SW 1271 (cell line): ENCODE measurements at places on chromosomes 11 and 22.
A peak's percentile ranks its signal among the peaks of the same experiment; 100 is the strongest.

DNA sequence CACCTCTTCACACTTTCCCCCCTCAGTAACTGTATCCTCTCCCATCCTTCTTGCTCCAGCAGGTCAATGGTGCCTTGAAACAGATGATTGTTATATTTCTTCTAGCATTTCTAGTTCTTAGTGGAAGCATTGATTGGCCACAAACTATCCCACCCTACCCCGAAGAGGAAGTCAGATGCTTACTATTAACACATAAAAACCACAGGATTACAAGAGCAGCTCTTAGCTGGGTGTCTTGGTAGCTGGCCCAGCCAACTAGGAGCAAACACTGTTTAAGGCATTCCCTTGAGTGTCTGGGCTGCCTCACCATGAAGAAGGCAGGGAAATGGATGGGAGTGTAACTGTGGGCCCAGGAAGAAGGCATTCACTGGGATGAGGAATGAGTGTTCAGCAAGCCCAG, 176.6 kb downstream of the GRIK4 start:
- DNase-seq, result no peak

DNA sequence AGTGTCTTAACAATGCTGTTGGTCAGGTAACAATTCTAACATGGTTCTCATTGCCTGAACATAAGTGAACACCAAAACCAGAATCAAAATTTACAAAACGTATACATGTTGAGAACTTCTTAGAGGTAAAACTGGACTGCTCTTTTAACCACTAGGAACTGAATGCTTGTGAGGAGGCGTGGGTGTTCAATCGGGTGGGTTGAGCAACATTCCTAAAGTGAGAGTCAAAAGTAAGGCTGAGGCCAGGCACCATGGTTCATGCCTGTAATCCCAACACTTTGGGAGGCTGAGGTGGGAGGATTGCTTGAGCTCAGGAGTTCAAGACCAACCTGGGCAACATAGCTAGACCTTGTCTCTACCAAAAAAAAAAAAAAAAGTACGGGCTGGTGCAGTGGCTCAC, 11.5 kb downstream of the PPME1 start:
- DNase-seq, result no peak

DNA sequence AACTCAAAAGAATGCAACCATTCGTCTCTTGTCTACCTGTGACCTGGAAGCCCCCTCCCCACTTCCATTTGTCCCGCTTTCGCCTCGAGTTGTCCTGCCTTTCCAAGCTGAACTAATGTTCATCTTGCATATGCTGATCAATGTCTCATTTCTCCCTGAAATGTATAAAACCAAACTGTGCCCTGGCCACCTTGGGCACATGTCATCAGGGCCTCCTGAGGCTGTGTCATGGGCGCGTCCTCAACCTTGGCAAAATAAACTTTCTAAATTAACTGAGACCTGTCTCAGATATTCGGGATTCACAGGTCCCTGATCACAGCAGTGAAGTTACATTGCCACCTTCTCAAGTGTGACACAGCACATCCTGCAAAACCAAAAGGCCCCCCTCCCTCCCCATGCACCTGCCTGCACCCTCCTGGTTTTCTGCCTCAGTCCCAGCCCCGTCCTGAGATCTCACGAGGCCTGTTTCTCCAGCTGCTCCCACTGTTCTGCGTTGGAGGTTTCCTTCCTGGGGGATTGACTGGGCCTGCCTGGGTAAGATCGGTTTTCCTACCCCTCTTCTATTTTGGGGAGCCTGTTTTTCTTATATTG, 1328.7 kb downstream of the TBC1D22A start:
- no peak for DNase-seq

- DNase-seq, result no peak
Measured at GRCh38 chr11:4026389-4026788, 68.2 kb upstream of the RRM1 start.

DNA sequence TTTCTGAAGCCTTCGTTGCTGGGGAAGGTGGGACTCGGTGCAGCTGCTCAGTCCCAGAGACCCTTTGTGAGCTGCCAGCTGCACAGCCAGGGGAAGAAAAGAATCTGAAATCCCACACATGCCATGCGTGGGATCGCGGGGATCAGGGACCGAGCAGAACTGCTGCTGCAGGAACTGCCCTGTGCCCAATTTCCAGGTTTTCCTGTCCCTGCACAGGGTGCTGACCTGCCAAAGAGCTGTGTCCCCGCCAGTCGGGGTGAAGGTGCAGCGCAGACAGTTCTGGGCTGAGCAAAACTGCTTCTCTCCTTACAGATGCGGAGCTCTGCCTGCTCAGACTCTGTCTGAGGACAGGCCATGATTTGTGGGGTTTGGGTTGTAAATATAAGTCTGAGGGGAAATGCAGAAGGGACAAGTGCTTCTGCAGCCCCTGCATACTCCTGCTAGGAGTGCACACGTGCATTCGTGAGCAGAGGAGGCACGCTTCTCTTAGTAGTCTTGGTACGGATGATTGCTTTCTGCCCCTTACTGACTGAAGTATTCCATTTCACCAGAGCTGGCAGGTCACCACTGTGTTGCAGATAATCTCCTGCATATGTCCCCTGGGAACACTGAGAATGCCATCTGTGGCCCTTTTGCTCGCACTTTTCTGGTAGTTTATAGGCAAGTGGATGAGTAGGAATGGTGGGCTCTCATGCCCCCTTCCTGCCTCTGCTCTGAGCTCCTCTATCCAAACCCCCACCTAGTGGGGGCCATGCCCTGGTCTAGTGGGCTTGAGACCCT, 141.4 kb downstream of the PARVA start:
- no peak for DNase-seq

- DNase-seq, result no peak
Measured at GRCh38 chr11:69511358-69512055, 30.0 kb downstream of the LINC01488 start.

DNA sequence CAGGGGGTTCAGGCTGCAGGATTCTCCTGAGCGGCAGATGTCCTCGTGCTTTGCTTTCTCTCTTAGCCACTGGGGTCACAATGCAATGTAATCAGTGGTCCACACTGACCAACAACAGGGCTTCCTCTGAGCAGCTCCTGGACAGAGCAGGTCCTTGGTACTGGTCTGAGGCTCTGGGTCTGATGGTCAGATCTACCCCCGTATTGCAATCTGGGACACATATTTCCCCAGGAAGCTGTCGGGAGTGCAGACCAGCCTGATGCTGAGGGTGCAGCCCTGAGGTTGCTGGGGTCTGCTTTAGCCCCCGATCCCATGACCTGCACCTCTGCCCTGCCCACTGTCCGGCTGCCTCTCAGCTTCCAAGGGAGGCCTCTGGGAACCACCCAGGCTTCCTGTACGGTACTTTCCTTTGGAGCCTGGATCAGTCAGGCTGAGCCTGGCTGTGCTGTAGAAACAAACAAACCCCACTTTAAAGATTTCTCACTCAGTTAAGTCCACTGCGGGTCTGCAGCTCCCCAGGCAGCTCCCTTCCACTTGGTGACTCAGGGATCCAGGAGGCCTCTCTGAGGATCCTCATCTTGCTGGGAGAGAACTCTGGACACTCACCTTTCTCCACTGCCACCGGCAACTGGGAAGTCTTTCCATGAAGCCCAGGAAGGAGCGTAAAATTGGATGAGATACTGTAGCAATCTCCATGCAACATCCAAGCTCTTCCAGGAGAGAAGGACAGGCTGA, 1046.6 kb downstream of the TBC1D22A start:
- no peak for DNase-seq

- no peak for DNase-seq
Measured at GRCh38 chr11:8320076-8320475, 56.4 kb upstream of the LMO1 start.

DNA sequence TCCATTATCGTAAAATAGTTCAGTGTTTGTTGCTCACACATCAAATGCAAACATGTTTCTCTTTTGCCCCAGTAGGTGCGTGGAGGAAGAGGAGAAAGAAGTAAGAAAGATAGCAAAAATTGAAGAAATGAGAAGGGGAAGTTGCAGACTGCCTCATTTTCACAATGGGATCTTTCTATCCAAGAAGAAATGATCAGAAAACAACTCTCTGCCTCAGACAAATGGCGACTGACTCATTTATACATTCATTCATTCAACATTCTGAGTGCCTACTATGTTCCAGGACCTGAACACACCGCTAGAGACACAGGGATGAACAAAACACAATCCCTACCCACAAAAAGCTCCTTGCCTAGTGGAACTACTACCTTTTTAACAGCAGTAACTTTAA, 367 bp downstream of the HPS5 start:
- no peak for DNase-seq

- no peak for DNase-seq
Measured at GRCh38 chr11:66437979-66438503, 607 bp downstream of the MRPL11 start.

- no peak for DNase-seq
Measured at GRCh38 chr11:76854709-76855108, 6.0 kb upstream of the ACER3 start.

DNA sequence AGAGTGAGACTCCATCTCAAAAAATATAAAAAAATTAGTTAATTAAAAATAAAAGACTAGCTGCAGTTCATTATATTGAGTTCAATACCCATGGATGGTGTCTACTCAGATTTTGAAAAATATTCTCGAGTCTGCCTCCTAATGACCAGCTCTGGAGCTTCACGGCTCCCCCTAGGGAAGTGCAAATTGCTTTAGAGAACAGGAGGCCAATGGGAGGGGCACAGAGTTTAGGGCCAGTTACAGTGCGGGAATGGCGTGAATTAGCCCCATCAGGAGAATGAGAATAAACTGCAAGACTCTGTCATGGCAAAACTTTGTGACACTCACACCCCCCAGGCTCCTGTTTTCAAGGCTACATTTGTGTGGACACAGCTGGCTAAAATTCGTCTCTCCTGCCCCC, 4.6 kb downstream of the FGF4 start:
- DNase-seq, result no peak

- DNase-seq, result no peak
Measured at GRCh38 chr22:36687516-36687915, 16.0 kb downstream of the CACNG2 start.

- DNase-seq, result no peak
Measured at GRCh38 chr11:44997566-44997965, 46.9 kb upstream of the TP53I11 start.

DNA sequence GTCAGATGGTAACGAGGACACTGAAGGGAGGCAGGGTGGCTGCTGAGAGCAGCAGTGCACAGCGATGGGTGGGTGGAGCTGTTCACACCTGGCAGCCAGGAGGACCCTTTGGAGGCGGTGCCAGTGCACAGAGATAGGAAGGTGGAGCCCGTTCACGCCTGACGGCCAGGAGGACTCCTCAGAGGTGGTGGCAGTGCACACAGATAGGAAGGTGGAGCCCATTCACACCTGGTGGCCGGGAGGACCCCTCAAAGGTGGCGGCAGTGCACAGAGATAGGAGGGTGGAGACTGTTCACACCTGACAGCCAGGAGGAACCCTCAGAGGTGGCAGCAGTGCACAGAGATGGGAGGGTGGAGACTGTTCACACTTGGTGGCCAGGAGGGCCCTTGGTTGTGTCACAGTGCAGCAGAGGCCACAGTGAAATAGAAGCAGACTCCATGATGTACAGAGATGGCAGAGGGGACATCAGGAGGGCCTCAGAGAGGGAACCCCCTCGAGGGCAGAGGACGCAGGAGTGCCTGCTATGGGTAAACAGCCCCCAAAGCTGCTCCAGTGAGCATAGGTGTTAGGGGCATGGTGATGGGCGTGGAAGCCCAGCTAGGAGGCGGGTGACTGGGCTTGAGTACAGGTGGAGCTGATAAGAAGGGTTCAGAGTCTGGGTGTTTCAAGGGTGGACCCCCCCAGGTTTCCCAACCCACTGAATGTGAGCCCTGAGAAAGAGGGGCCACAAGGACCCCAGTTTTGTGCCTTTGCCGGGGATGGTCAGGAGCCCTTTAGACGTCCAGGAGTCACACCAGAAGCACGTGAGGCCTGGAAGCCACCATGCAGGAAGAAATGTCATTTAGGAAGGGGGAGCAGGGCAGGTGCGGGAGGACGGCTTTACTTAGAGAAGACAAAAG, 566.7 kb downstream of the BRD1 start:
- no peak for DNase-seq

DNA sequence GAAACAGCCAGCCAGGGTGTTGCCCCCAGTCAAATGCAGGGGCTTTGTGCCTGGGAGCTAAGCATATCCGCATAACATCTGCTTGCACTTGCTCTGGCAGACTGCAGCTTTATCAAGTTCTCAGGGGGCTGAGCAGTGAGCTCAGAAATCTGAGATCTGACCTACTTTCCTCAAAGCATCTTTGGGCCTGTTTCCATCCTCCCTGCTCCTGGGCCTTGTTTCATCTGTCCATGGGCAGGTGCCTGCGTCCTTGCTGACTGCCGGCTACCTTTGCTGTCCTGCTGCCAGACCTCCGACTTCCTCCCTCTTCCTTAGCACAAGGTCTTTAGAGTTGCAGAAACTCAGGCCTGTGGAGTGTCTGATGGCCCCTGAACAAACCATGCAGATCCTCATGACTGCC, 131.2 kb upstream of the B3GAT1 start:
- no peak for DNase-seq

DNA sequence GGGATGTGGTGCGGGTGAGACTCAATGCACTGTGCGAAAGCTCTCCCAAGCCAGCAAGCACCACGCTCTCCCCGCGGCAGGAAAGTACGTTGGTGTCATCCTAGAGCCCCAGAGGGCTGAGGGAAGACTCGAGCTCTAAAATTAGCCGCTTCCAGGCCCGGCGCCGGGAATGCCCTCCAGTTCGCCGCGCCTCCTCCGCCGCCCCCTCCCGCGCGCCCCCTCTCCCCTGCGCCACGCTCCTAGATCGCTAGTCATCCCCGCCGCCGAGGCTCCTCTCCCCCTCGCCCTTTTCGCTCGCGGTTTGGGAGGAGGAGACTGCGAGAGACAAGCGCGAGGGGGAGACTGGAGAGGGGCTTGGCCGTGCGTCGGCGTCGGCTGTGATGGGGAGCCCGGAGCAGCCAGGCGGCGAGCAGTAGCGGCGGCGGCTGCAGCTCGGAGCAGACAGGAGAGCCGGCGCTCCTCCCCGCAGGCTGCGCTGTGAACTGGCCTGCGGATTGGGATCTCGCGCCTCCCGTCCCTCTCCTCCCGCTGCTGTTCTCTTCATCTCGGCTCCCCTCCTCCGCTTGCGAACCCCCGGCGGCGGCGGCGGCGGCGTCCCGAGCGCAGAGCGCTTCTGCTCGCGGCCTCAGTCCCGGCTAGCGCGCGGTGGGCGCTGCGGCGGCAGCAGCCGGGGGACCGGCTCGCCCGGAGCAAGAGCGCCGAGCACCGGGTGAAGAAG, at the start of gene FAT3:
Gene FAT3, plus strand, starts transcription at position 412 of the 718 bp plus-strand sequence. CDS start 127,295 bp downstream, outside the sequence.
- DNase-seq, result no peak

GRCh38 chr22:31477329-31477728, 12.3 kb downstream of the EIF4ENIF1 start:
- no peak for DNase-seq

DNA sequence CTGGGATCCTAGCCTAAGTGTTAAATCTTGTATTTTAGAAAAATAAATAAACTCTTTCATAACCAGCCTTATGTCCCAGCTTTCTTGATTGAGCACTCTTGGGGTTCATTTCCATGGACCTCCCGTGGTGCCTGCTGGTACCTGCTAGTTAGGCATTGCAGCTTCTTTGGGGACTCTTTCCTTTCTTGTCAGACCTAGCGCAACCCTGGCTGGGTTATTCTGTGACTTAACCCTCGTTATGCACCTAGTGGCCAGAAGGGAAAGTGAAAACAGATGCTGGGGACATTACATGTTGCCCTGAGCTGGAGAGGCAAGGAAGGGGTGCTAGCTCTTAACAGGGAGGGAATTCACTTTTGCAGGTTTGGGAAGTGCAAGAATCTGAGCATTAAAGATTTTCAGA, 46.8 kb downstream of the APIP start:
- peak; percentile 7 for DNase-seq
